CD4-positive, alpha-beta T cell treated with Interleukin-17A for 1 hour (primary cell): ENCODE measurements at places on chromosomes 4 and X.

GRCh38 chr4:143185253-143186107, 763 bp downstream of the USP38 start:
- DNase-seq, result peak; percentile 2

GRCh38 chrX:55107911-55108310, 19.1 kb downstream of the PAGE2 start:
- DNase-seq, result no peak

- DNase-seq, result no peak
These were observed 90.8 kb downstream of the DCTD start for GRCh38 chr4:182826391-182826790.

DNA sequence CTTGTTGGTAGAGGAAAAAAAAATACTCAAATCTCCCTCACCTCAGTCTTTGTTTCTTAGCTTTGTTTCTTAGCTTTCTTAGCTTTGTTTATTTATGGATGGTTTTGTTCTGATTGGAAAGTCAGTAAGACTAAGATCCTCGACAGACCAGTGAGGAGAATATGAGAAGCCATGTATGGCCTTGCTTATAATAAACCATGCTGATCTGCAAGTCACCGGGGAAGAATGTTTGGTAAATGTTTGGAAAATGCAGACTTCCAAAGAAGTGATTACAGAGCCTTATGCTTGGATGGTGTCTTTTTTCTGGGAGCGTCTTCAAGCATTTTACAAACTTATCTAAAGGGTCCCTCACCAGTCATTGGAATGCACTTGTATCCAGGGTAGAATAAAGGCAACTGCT, 90.1 kb upstream of the NOCT start:
- DNase-seq, result no peak

DNA sequence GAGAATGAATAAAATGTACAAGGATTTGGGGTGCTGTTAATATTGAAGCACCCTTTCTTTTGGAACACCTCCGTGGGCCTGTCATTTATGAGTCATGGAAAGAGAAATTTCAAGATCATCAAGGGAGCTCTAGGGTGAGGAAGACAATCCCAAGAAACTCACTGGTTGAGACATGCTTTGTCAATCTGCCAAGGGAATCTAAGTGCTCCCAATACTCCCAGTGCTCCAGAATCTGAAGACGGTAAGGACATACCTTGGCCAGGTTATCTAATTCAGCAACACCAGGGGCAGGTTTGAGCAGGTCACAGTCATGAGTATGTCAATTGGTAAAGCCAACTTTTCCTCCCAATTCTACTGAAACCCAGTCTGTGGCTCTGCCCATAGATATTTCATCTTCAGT, 556.4 kb upstream of the CPEB2 start:
- no peak for DNase-seq

GRCh38 chr4:26030260-26030667, 116.2 kb downstream of the SMIM20 start:
- no peak for DNase-seq

GRCh38 chr4:113101669-113102068, 52.2 kb downstream of the ANK2 start:
- no peak for DNase-seq

DNA sequence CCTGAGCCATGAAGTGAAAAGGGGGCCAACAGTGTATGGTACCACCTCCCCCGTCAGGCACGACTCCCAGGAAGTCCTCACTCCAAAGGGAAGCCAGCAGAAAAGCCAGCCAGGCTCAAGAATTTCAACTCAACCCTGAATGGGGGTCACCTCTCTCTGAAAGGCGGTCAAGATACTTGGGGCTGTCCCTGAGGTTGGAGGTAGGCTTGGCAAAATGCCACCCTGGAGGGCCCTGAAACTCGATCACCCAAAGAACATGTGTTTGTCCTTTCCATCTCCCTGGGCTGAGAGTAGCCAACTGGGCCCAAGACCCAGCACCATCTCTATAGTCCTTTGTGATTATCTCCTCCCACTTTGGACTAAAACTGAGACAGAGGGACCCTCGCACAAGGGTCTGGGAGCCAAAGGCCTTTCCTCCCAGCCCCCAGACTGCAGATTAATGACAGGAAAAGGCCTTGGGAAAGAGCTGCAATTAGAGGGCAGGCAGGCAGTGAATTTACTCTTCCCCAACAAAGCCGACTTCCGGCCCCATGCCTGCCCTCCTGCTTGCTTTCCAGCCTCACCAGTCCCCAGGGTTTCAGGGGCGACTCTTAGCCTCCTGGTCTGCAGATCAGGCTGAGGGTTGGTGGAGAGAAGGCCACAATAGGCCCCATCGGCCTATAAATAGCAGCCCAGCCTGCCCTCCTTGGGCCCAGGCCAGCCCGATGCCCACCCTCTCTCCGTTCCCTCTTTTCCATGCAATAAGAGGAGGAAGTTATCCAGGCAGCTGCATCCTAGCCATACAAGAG, 5.6 kb downstream of the SASH3 start:
- no peak for DNase-seq

DNA sequence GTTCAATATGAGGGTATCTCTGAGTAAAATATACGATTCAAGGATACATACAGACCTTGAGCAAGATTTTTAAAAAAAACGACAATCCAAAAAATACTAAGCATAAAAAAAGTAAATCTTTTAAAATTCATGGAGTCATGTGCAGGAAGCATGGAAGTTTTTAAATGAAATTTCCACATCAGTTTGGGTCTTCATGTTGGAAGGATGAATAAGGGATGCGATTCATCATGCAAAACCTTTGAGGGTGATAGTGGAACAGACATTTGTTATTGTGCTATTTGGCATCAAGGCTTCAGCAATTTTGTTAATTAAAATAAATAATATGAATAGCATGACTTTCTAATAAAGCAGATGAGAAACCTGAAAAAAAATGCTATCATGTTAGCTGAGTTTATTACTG, 815.0 kb upstream of the PCDH10 start:
- DNase-seq, result no peak

DNA sequence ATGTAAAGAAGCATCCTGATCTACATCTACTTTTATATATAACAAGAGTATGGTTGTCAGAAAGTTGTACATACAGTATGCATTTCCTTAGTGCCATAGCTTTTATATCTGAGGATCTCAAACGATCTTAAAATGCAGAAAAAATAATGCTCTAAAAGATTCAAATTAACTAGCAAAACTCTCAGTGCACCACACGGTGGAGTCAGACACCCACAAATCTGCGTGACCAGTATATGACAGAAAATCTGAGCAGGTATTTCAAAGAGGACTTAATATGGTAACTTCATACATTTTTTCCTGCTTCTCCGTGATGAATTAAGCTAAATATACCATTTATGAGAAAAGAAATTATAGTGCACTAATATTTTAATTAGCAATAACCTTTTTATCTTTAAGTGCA, 803.0 kb downstream of the DMD start:
- peak; percentile 10 for DNase-seq

- no peak for DNase-seq
These were observed 8.1 kb upstream of the DKK2 start for GRCh38 chr4:107044170-107044569.

DNA sequence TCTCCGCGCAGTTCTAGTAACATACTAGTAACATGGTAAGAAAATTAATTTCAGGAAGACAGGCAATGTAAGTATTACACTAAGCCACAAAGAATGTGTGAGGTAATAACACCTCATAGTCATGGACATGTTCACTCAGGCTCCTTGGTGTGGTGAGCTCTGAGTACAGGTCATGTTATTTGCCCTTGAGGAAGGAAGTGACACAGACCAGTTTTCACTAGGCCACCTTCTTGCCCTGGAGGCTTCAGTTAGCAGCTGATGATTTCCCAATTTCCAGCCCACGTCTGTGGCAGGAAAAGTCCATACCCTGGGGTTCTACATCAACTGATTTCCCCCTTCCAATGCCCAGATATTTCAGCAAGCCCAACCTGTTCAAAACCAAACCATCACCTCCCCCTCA, 6.7 kb downstream of the APOO start:
- DNase-seq, result no peak

DNA sequence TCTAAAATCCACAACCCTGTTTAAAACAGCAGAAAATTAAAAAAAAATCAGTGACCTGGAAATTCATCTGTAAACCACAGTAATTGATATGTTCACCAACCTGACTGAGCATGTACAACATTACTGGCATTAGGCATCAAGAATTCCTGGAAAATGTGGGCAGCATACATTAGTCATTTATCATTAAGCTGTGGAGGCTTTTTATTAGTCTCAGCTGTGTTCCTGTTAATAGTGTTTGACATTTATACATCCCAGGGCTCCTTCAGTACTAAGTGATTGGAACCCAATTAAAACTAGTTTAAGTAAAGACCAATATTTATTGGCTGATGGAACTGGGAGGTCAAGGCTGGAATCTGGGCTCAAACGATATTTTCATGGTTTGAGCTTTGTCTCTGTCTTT, 227.3 kb upstream of the GIMD1 start:
- DNase-seq, result no peak

DNA sequence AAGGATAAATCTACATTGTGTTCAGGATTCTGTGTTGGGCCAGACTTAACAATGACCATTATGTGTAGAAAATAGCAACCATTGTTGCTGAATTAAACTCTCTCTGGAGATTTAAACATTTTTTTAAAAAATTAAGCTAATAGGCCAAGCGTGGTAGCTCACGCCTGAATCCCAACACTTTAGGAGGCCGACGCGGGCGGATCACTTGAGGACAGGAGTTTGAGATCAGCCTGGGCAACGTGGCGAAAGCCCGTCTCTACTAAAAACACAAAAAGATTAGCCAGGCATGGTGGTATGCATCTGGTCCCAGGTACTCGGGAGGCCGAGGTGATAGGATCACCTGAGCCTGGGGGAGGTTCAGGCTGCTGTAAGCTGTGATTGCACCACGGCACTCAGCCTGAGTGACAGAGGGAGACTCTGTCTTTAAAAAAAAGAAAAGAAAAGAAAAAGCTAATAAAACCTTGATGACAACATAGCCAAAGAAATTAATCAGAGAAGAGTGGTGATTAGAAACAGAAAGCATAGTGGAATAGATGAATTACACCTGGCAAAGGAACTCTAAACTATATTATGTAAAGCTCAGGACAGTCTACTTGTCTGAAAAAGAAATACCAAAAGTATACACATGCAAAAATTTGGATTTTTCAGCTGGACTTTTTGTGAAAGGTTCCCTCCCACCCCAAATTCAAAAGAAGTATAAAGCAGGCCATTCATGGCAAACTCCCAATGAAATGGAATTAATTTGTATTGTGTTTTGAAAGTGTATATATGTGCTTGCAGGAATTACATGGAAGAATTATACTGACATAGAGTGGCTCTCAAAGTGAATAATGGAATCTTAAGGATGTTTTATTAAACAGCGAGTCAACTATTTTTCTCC, 21.9 kb downstream of the PLS3 start:
- no peak for DNase-seq

GRCh38 chr4:47668810-47669408, 169.0 kb downstream of the CORIN start:
- DNase-seq, result peak; percentile 45

DNA sequence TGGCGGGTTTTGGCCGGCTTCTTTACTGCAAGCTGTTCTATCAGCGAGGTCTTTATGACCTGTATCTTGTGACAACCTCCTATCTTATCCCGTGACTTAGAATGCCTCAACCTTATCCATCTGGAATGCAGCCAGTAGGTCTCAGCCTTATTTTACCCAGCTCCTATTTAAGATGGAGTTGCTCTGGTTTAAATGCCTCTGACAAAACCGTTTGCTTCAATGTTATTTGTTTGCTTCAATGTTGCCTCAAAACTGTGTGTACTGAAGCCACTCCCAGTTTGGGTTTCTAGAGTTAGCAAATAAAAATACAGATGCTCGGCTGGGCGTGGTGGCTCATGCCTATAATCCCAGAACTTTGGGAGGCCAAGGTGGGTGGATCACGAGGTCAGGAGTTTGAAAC, 51.6 kb downstream of the ZNF518B start:
- DNase-seq, result no peak

DNA sequence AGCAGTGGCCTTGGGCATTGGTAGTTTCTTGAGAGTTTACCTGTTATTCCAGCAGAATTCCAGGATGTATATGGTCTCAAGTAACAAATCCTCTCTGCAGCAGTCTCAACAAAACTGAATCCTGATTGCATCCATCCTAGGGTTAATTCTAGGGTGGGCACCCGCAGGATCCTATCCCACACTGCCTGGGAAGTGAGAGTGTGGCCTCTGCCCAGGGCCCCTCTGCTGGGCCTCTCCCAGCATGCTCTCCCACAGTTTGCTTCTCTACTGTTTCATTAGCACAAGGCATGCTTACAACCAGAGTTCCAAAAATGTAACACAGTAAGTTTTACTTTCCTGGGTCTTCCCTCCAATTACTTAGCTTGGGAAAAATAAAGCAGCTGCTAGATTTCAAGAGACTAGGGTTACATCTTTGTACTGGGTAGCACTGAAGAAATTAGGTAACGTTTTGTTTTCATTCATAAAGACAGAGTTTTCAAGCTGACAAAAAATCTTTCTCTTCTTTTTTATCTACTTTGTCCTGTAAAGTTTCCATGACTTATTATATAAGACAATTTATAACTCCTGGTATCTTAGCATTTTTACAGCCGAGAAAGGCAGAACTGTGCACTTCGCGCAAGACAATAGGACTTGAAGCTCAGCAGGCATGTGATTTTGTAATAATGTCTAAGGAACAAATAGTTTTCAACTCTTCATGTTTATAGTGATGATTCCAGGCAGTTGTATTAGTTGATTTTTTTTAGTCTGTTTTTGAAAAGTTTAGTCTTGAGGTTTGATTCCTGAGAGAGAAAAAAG, 131.2 kb upstream of the PCDH18 start:
- no peak for DNase-seq

GRCh38 chr4:120835342-120835741, 87.2 kb downstream of the PRDM5 start:
- DNase-seq, result no peak

GRCh38 chr4:83247415-83248357, 36.9 kb downstream of the COQ2 start:
- DNase-seq, result no peak

- no peak for DNase-seq
These were observed 53.1 kb downstream of the GK start for GRCh38 chrX:30706216-30706775.

- DNase-seq, result peak; percentile 57
These were observed 19.1 kb downstream of the PRIMPOL start for GRCh38 chr4:184668511-184669114.

DNA sequence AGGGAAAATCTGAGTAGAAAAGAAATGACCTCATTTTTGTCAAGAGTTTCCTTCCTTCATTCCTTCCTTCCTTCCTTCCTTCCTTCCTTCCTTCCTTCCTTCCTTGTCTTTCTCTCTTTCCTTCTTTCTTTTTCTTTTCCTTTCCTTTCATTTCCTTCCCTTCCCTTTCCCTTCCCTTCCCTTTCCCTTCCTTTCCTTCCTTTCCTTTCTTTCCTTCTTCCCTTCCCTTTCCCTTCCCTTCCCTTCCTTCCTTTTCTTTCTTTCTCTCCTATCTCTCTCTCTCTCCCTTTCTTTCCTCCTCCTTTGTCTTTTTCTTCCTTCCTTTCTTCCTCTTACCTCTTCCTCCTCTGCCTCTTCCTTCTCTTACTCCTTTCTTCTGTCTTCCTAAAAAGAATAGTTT, 347.6 kb downstream of the FAM47A start:
- DNase-seq, result no peak

DNA sequence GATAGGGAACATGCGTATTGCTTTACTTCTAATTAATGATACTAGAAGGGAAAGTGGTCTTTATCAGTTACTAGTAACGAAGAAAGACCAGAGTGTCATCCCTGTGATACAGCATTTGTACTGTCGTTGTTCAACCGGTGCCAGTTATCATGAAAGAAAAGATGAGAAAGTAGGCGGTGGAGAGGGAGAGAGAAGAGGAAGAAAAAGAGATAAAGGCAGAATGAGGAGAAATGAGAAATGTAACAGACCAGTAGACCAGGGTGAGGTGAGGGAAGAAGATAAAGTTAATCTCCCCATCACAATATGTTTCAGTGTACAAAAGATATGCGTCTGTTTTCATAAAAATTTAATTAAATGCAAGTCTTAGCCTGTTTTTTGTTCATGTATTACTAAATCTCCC, 135.2 kb upstream of the HPGD start:
- DNase-seq, result no peak
